ENCODE measurements at places on chromosomes 3 and 15. TPM values are rescaled to one million over a fixed set of nuclear protein-coding genes. Genes with fewer than 3 reads are reported as not detected.

Gene C3orf52
- 7.4 TPM for total RNA-seq

Gene ZNF592
- total RNA-seq: 7.4 TPM

Gene PTPRG
- 44.9 TPM for total RNA-seq

Gene CAPN3
- not detected for total RNA-seq

Gene CYP8B1
- not detected for total RNA-seq

Gene KBTBD13
- total RNA-seq: not detected

Gene SATB1
- 0.20 TPM for total RNA-seq

Gene CCR9
- not detected for total RNA-seq

Gene CHRM5
- not detected for total RNA-seq

Gene NDN
- total RNA-seq: 24.0 TPM

Gene GREM1
- total RNA-seq: 68.1 TPM

Gene PLSCR2
- total RNA-seq: not detected

DNA sequence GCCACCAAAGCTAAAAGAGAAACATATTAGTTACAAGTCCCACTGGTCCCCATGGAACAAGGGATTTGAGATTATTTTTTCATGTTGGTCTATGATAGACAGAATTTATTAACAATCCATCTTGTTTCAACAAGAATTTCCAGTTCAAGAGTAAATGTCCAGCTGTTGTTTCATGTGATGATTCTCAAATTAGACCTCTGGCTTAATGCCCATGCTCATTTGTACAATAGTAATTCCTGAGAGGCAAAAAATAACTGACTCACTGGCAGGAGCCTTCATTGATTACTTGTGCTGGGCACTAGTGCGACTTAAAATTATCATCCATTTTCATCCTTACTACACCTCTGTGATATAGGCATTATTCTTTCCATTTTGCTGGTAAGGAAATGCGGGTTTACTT lies 171.3 kb downstream of the ITPR1 start:
- no peak for DNase-seq

- peak; percentile 91 for DNase-seq
These were observed 8.7 kb upstream of the LMCD1 start for GRCh38 chr3:8492744-8493511.

GRCh38 chr3:173139420-173139819 lies 1.6 kb downstream of the SPATA16 start:
- DNase-seq: no peak

GRCh38 chr3:12886736-12887135 lies 45.4 kb upstream of the RPL32 start:
- no peak for DNase-seq

- DNase-seq: peak; percentile 95
These were observed 50.0 kb downstream of the DNAJB8 start for GRCh38 chr3:128416578-128417211.

GRCh38 chr3:61847784-61848462 lies 286.6 kb downstream of the PTPRG start:
- DNase-seq: peak; percentile 80

DNA sequence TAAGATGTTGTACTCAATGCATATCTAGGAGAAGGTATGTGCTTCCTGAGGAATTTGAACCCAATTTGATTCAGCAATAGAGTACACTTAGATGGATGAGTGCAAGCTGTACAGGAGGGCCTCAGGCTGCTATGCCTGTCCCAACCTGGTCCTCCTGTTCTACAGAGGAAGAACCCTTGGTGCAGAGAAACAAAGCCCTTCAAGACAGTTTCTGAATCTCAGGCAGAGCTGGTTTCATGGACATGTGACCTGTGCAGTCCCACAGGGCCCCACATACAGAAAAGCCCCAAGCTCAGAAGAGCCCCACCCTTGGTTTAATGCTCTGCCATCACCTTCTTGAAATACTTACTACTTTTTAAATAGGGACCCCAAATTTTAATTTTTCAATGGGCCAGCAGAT lies 15.3 kb downstream of the FOXP1 start:
- no peak for DNase-seq

- DNase-seq: no peak
These were observed 5.0 kb downstream of the ZNF385D start for GRCh38 chr3:21745966-21746365.

- no peak for DNase-seq
These were observed 42.3 kb downstream of the CPN2 start for GRCh38 chr3:194308601-194309449.

DNA sequence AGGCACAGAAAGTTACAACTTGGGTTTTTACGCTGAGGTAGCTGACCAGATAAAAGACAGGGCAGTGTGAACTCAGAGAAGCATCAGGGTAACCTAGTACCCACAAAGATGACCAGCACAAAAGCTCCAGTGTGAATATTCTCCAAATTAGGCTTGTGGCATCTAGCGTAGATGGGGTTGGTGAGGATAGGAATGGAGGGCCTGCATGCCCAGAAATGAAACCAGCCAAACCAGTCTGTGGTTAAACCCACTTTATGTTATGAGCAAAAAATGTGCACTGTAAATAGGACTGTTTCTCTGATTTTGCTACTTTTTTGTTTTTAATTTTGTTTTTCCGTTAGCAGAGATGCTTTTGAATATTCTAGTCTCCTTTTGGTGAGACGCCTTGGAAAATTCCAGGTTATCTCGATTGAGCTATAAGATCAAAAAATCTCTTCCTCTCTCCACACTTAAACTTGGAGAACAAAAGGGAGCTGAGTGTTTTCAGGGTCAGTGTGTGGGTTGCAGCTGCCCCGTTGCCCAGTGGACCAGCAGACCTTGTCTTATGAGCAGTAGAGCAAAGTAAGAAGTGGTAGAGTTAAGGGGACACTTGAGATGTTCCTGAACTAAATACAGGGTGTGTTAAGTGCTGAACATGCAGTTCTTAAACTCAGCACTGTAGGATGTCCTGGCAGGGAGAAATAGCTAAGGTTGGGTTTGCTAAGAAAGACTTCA lies 132.9 kb downstream of the C3orf38 start:
- no peak for DNase-seq

- no peak for DNase-seq
These were observed 27.6 kb upstream of the GAP43 start for GRCh38 chr3:115595611-115596275.

DNA sequence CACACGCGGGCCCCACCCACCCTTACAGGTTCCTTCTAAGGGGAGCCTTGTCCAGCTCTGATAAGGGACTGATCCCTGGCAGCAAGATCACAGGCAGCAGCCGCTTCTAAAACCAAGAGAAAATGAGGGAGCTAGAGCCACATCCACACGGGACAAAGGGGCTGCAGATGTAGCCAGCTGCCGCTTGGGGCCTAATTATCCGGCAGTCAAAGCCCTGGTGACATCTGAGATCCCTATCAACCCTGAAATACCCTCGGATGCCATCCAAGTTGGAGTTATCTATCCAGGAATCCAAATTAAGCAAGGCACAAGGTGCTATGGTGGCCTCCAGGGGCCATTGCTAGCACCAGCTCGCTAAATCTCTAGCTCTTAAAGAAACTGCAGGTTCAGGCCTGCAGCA lies 248.3 kb downstream of the VPS13C start:
- DNase-seq: no peak

DNA sequence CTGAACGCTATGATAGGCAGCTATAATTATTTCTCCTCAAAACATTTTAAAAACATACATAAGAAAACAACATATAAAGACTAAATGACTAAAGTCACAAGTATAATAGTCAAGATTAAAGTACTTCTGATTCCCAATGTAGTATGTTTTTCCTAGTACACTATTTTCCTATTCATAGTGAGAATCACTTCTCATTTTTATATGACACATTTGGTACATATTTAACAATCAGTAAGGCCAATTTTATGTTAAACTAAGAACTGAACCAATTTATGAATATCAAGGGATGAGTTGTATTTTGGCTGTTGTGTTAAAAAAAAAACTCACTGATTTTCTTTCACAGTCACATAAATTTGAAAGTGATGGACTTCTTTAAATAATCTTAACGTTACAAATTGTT lies 79.7 kb downstream of the DENND4A start:
- no peak for DNase-seq

DNA sequence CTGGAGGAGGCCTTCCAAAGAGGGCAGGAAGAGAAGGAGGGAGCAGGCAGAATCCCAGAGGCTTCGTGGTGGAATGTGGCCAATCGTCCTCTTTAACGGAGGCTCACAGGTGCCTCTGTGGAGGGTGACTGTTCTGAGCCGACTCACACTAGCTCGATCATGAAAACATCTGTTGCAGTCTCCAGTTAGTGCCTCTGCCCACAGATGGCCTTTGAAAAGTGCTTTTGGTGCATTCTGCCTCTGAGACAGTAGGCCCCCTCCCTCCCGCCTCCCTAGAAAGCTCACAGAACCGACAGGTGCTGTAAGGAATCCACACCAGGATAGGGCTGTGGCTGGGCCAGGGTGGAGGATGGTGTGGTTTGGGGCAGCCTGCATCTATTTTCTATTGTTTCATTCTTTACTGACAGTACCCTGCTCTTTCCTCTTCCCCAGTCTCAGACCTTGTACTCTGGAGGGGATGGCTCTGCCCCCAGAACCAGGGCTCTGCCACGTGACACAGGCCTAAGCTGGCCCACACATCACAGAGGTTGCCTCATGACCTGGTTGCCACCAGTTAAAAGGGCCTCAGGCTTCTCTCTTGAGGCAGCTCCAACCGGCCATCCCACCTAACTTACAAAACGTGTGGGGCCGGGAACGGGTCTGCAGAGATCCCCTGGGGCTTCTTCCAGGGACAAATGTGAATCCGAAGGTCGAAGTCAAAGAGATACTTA lies 27.2 kb upstream of the PIGZ start:
- DNase-seq: no peak

GRCh38 chr3:186589856-186590579 lies 19.5 kb downstream of the DNAJB11 start:
- DNase-seq: no peak

DNA sequence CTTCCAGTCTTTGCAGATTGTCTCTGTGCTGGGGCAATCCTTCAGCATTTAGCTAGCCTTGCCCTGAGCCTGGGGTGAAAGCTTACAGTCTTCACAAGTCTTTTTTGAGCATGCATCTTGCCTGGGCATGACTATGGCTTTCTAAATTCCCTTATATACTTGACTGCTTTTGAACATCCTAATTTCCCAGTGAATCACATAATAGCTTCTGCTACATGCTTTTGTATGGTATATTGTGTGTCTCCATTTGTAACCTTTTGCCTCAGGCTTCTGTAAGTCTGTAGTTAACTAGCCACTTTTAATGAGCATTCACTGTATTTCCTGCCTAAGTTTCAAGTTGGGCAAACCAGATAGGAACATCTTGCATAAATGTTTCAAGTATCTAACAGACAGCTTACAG lies 76.8 kb downstream of the CHCHD4 start:
- DNase-seq: no peak

DNA sequence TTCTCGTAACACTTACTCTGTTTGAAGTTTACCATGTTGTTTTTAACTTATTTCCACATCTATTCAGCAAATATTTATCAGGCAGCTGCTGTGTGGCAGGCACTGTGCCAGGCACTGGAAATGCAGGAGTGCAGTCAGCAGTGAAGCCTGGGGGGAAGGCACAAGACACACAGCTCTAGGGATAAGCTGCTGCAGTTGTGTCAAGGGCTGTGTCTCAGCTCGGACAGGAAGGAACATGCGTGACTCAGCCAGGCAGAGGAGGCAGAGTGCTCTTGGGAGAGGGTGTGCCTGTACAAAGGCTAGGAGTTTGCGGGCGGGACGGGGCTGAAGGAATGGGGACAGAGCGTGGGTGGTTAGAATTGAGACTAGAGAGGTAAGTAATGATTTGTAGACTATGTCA lies 24.7 kb downstream of the LYSMD4 start:
- DNase-seq: peak; percentile 96

GRCh38 chr15:69090197-69090948 lies 70.1 kb upstream of the GLCE start:
- peak; percentile 61 for DNase-seq

- DNase-seq: no peak
These were observed 404.6 kb upstream of the MCTP2 start for GRCh38 chr15:93826790-93827189.

DNA sequence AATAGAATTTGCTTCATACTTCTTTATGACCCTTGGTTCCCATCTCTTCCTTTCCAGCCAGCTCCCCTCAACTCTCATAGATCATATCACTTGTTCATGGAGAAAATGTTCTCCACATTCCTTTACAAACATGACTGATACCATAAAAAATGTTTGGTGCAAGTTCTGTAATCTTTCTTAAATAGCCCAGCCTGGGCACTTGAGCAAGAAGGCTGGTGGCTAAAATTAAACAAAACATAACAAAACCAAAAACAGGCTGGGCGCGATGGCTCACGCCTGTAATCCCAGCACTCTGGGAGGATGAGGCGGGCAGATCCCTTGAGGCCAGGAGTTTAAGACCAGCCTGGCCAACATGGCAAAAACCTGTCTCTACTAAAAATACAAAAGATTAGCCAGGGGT lies 8.9 kb upstream of the POLR2M start:
- no peak for DNase-seq

GRCh38 chr3:31575448-31575847 lies 42.7 kb downstream of the STT3B start:
- DNase-seq: no peak

GRCh38 chr3:16589867-16590624 lies 15.2 kb downstream of the DAZL start:
- no peak for DNase-seq

GRCh38 chr15:77013776-77014131 lies 18.8 kb downstream of the PSTPIP1 start:
- no peak for DNase-seq

GRCh38 chr3:111080413-111080812 lies 8.8 kb downstream of the NECTIN3 start:
- DNase-seq: peak; percentile 38

DNA sequence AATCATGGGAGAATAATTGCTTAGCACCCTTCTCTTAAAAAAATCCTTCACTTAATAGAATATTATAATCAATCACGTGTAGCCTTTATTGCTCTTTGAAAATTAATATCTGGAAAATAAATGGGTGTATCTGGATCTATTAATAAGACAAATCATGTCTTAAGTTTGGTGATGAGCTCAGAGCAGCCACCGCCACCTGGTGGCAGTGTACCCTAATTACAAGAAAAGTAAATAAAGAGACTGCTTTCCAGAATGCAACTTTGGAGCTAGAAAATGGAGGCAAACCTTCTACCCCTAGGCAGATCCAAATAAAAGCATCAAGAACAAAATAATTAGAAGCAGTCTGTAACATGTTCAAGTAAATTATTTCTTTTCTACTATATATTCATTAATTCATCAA lies 43.5 kb downstream of the EPHB1 start:
- DNase-seq: no peak

DNA sequence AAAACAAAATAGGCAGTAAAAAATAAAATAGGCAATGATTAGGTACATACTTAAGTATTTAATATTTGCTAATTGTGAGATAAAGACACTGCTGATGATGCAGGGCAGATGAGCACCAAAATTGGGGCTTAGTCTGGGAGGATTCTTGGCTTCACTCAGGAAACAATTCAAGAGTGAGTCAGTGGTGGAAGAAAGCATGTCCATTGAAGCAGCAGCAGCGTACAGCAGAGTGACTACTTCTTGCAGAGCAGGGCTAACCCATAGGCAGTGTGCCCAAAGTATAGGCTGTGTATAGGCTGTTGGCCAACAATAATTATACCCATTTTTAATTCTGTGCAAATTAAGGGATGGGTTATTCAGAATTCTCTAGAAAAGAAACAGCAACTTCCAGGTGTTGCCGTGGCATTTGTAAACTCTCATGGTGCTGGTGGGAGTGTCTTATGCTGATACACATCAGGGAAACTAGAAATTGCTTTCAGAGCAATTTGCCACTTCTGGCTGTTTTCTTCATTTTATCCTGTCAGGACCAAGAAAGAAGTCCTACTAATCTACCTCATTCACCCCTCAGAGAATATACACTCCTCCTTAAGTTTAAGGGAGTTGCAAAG lies 317.3 kb upstream of the NAALADL2 start:
- DNase-seq: no peak

Measured in RPMI7951 (cell line).